NCI-H1436 (cell line): ENCODE measurements at places on chromosomes 12 and 14.

GRCh38 chr12:47744005-47744651 is 14.6 kb downstream of the RAPGEF3 start:
- DNase-seq, result peak; percentile 38

- no peak for DNase-seq
Measured at GRCh38 chr14:88542857-88543795, 11.7 kb downstream of the PTPN21 start.

DNA sequence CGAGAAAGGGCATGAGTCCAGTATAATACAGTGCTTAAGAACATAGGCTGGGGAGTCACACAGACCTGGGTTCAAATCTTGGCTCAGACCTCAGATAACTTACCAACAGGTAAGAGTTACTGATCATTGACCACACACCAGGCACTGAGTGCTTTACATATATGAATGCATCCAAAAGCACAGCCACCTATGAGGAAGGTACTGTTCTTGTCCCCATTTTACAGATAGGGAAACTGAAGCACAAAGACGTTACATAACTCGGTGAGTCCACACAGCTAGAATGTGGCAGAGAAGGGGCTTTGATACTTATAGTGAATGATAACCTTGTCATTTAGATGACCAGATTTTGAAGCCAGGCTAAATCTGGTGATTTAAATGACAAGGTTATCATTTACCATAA is 27.6 kb downstream of the FAIM2 start:
- no peak for DNase-seq

- no peak for DNase-seq
Measured at GRCh38 chr12:16037533-16037932, 126.4 kb downstream of the DERA start.

DNA sequence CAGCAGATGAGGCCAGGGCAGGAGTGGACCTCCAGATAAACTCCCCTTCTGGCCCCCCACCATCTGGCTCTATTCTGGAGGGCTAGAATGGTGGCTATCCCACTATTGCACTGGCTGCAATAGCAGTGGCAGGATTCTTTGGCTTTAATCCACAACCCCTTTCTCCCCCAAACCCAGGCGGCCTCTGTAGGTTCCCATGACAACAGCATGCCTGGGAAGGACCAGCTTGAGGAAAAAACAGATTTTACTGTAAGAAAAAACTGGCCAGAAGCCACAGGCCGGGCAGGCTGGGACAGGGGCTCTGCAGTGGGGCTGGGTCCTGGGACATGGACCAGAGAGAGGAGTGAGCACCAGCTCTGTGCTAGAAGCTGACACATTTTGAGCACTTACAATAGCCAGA is 13.6 kb upstream of the ACVR1B start:
- DNase-seq, result no peak
